ENCODE measurements at places on chromosomes 3 and 15. TPM values are rescaled to one million over a fixed set of nuclear protein-coding genes. Genes with fewer than 3 reads are reported as not detected.

Gene GPR149
- total RNA-seq, result not detected

Gene ANKUB1
- total RNA-seq, result not detected

Gene LNP1
- total RNA-seq, result 3.3 TPM

Gene ARGFX
- not detected for total RNA-seq

Gene ISLR2
- total RNA-seq, result 0.60 TPM

Gene CHRM5
- not detected for total RNA-seq

Gene SLC9A9
- 2.8 TPM for total RNA-seq

Gene PLS1
- 2.7 TPM for total RNA-seq

Gene MEX3B
- 10.5 TPM for total RNA-seq

Measured in smooth muscle cell of the umbilical artery (primary cell).